ENCODE measurements at places on chromosomes 16 and 17. TPM values are rescaled to one million over a fixed set of nuclear protein-coding genes. Genes with fewer than 3 reads are reported as not detected.
A peak's percentile ranks its signal among the peaks of the same experiment; 100 is the strongest.

DNA sequence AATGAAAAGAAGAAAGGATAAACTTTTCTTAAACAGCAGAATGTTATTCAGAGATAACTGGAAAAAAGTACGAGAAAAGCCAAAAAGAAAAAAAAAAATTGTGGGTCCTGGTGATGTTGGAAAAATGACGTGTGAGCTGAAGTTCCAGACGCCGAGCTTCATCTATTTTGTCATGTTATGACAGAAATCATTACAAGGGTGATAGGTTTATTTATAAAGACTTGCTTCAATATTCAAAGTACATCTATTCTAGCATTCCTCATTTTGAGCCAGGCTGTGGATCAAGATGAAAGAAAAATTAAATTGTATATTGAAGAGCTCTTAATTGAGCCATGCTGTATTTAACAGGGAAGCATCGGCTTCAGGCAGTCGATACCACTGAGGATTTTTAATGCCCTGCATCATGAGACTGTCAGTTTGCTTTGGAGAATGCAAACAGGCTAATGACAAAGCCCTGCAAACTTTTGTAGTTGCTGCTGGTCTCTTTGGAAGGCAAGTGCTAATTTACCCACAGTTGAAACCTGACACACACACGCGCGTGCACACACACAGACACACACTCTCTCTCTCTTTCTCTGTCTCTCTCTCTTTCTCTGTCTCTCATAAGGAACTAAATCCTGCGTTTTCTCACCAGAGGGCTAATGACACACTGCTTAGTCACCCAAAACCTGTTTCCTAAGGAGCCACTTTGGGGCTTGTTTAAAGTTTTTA, 110.7 kb downstream of the WWOX start:
- H3K27me3 ChIP-seq = no peaks in the 10 kb centered on the region
- DNase-seq = no peak
- no peak overlapping the region for H3K4me3 ChIP-seq
- H3K4me1 ChIP-seq = no peaks in the 10 kb centered on the region

DNA sequence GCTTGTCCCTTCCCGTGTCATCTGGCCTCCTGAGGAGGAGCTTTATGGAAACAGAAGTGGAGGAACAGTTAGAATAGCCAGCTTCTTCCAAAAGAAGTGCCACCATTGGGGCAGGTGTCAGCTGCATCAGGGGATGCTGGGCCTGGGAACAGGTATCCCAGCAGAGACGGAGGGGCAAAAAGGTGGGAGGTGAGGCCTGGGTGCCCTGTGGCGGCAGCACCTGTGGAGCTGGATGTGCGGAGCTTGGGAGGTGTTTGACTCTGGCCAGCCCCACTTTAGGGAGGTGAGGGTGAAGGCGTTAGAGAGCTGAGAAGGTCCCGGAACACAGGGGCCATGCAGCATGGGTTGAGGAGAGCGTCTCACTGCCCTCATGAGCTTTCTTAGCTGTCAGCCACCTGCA, 5.2 kb downstream of the SMCR8 start:
- H3K4me1 ChIP-seq = peaks cover 49% of the 10 kb centered on the region
- H3K27me3 ChIP-seq = no peaks in the 10 kb centered on the region
- no peak overlapping the region for H3K4me3 ChIP-seq
- no peak overlapping the region for H3K27ac ChIP-seq

DNA sequence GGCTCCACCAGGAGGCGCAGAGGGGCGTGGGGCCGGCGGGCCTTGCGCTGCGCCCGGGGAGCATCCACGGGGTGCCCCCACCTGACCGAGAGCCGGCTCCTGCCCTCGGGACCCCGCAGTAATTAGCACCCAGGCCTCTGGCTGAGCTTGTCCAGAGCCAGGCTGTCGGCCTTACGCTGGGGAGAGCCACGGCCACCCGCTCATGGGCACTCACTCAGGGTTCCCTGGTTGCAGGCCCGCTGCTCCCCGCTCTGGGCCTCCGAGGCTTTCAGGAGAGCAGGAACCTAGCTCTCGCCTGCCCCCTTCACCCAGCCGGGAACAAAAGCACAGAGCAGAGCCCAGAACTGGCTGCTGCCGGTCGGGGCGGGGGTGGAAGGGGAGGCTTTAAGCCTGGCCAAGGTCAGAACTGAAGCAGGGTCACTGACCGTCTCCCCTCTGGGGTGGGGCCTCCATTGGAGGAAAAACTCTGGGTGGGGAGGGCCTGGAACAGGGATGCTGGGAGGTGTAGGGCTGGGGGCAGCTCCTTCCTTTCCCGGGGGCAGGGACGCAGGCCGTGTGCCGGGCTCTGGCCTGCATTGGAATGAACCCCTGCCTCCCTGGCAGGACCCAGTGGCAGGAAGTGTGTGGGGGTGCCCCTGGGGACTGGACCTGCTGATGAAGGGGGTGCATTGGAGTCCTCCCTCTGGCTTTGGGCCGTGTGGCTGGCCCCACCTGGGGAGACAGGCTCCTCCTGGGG, 12.3 kb downstream of the GLIS2 start:
- peak overlapping the region; percentile 39 for H3K4me3 ChIP-seq
- peaks cover 6% of the 10 kb centered on the region for H3K4me1 ChIP-seq
- no peak overlapping the region for H3K27ac ChIP-seq
- no peaks in the 10 kb centered on the region for H3K27me3 ChIP-seq

DNA sequence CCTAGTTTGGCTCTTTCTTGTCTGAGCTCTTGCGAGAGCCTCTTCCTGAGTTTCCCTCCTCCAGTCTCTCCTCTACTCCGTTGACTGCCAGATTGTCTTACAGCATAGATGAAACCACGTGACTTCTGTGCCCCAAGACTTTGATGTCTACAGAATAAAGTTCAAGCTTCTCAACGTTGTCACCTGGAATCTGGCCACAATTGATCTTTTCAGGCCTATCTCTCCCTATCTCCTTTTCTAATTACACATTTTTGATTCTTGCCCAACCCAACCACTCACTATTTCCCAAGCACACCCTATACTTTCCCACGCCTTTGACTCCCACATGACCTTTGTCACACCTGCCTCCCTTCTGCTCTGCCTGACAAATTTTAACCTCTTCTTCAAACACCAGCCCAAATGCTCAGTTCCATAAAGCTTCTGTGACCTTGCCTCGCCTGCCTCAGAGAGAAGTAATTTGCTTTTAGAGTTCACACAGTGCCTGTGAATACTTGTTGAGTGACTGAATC, 52.4 kb upstream of the PMFBP1 start:
- H3K4me1 ChIP-seq = no peaks in the 10 kb centered on the region
- DNase-seq = no peak
- no peak overlapping the region for H3K4me3 ChIP-seq
- H3K36me3 ChIP-seq = no peaks in the 10 kb centered on the region

DNA sequence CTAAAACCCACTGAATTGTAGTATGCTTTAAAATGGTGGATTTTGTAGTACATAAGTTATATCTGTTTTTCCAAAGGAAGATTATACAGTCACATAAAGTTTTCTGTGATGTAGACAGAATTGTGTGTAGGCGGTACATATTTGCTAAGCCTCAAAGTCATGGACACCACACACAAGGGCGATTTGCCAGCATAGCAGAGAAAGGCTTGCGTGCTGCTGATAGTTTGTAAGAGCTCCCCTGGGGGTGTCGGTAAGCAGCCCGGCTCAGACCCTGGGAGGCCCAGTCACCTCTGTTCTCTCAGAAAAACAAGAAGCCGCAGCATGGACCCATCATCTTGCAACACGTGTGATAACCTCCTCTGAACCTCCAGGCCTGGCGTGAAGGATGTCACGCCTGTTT, 38.3 kb upstream of the AKTIP start:
- H3K36me3 ChIP-seq = no peaks in the 10 kb centered on the region
- peaks cover 40% of the 10 kb centered on the region for H3K4me1 ChIP-seq
- H3K27me3 ChIP-seq = no peaks in the 10 kb centered on the region
- H3K4me3 ChIP-seq = no peak overlapping the region
- H3K27ac ChIP-seq = no peak overlapping the region
- no peak for DNase-seq

DNA sequence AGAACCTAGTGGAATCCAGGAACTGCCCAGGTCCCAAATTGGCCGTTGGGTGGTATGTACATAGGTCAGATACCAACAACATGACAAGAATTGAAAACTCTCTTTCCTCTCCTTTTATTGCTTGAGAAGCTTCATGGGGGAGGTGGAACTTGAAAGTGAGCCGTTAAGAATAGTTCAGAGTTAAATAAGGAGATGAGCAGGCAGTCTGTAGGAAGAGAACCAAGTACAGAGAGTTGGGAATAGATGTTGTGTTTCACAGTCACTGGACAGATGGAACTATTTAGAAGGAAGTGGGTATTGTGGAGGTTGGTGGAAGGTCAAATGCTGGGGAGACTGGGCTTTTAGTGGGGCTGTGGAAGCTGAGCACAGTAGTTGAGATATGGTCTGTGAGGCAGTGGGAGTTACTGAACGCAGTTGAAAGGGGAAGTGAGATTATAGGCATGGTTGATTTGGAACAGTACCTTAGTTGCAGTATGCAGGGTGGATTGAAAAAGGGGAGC, 26.4 kb downstream of the ARHGAP44 start:
- H3K27me3 ChIP-seq = no peaks in the 10 kb centered on the region
- H3K4me1 ChIP-seq = no peaks in the 10 kb centered on the region
- H3K27ac ChIP-seq = no peak overlapping the region
- H3K4me3 ChIP-seq = no peak overlapping the region
- H3K36me3 ChIP-seq = no peaks in the 10 kb centered on the region

DNA sequence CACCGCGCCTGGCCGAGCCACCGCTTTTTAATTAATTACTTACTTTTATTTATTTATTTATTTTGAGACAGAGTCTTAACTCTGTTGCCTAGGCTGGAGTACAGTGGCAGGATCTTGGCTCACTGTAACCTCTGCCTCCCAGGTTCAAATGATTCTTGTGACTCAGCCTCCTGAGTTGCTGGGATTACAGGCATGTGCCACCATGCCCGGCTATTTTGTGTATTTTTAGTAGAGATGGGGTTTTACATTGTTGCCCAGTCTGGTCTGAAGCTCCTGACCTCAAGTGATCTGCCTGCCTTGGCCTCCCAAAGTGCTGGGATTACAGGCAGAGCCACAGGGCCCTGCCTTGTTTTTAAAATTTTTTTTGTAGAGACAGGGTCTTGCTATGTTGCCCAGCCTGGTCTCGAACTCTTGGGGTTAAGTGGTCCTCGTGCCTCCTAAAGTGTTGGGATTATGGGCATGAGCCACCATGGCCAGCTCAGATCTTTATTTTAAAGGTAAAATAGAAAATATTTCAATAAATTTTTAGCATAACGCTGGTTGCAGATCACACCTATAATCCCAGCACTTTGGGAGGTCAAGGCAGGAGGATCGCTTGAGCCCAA, 18.3 kb upstream of the NUDT16L1 start:
- H3K4me1 ChIP-seq = peaks cover 23% of the 10 kb centered on the region
- no peak for DNase-seq
- H3K27ac ChIP-seq = no peak overlapping the region

GRCh38 chr16:49739381-49739780, 116.5 kb downstream of the ZNF423 start:
- DNase-seq = no peak
- no peaks in the 10 kb centered on the region for H3K36me3 ChIP-seq

DNA sequence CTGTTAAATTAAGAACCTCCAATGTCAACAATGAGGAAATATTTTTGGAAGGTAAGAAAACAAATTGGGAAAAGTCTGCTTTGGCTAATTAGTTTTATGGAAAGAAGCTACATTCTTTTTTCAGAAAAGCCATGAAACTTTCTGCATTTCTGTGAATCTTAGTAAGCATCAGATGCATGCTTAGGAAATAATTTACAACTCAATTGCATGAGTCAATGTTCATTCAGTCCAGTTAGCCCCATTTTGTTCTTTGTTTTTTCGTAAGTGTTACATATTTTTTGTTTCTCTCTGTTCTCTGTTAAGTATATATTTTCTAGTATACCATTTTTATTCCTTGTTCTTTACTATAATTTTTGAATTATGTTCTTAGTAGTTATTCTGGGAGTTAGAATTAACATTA, 195.2 kb upstream of the KIF2B start:
- no peak overlapping the region for H3K27ac ChIP-seq
- no peaks in the 10 kb centered on the region for H3K27me3 ChIP-seq
- no peak overlapping the region for H3K4me3 ChIP-seq
- H3K4me1 ChIP-seq = no peaks in the 10 kb centered on the region
- no peaks in the 10 kb centered on the region for H3K36me3 ChIP-seq
- DNase-seq = no peak

DNA sequence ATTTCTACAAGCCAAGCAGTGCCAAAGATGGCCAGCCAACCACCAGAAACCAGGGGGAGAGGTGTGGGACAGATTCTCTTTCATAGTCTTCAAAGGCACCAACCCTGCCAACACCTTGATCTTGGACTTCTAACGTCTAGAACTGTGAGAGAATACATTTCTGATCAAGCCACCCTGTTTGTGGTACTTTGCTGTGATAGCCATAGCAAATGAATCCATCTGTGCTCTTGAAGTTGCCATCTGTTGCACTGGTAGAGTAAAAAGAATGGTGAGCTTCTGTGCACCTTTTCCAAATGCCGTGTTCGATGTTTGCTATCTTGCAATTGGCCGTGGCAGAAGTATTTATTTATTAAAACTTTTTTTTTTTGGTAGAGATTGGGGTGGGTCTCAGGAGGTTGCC, 16.7 kb upstream of the ADGRG1 start:
- peaks cover 33% of the 10 kb centered on the region for H3K4me1 ChIP-seq
- no peaks in the 10 kb centered on the region for H3K36me3 ChIP-seq
- H3K27ac ChIP-seq = no peak overlapping the region
- no peak overlapping the region for H3K4me3 ChIP-seq
- DNase-seq = no peak
- no peaks in the 10 kb centered on the region for H3K27me3 ChIP-seq

GRCh38 chr16:27650073-27650701, 100.2 kb downstream of the KATNIP start:
- H3K4me1 ChIP-seq = no peaks in the 10 kb centered on the region
- H3K27me3 ChIP-seq = no peaks in the 10 kb centered on the region
- H3K36me3 ChIP-seq = no peaks in the 10 kb centered on the region
- H3K27ac ChIP-seq = no peak overlapping the region
- DNase-seq = no peak

- no peaks in the 10 kb centered on the region for H3K27me3 ChIP-seq
- no peaks in the 10 kb centered on the region for H3K36me3 ChIP-seq
- no peak overlapping the region for H3K4me3 ChIP-seq
- H3K4me1 ChIP-seq = peaks cover 11% of the 10 kb centered on the region
These were observed 78.8 kb downstream of the WIPI1 start for GRCh38 chr17:68378268-68379176.

Gene CHAD
- not detected for total RNA-seq

Gene PRAC2
- not detected for total RNA-seq

Gene OR2C1
- not detected for total RNA-seq

Gene TK1
- 84.4 TPM for total RNA-seq

Gene CLEC19A
- not detected for total RNA-seq

Data from CD8-positive, alpha-beta memory T cell (primary cell).